A549 treated with AZD2906 at 1 μM for 4 hours (cell line): ENCODE measurements at places on chromosomes 5 and 9. TPM values are rescaled to one million over a fixed set of nuclear protein-coding genes. Genes with fewer than 3 reads are reported as not detected.

Gene IFNA1
- not detected in 5 replicates for total RNA-seq

Gene CDH9
- not detected in 5 replicates for total RNA-seq

Gene CDO1
- not detected in 5 replicates for total RNA-seq

Gene IQGAP2
- total RNA-seq: 1.5 to 2.4 TPM (median 2.0 TPM) in 5 replicates

Gene DIPK1B
- 6.1 to 9.8 TPM (median 9.3 TPM) in 5 replicates for total RNA-seq

Gene SPINK13
- 0.24 to 0.66 TPM (median 0.38 TPM) in 5 replicates for total RNA-seq

Gene ORM2
- not detected in 5 replicates for total RNA-seq

Gene IRX2
- 1.4 to 2.8 TPM (median 2.2 TPM) in 5 replicates for total RNA-seq

Gene IGIP
- total RNA-seq: 0.72 to 1.0 TPM (median 0.89 TPM) in 5 replicates

Gene PCDHGA11
- total RNA-seq: not detected in 5 replicates

Gene SPATA31E1
- total RNA-seq: 0.01 TPM in 1 of 5 replicates, not detected in the others

Gene POU5F2
- total RNA-seq: 0.02 TPM in 1 of 5 replicates, not detected in the others

Gene ANKRD20A1
- 0.82 to 2.4 TPM (median 1.2 TPM) in 5 replicates for total RNA-seq

Gene F2RL1
- total RNA-seq: 224 to 299 TPM (median 233 TPM) in 5 replicates

Gene TEX48
- not detected in 5 replicates for total RNA-seq

Gene OSMR
- 49.1 to 70.1 TPM (median 59.6 TPM) in 5 replicates for total RNA-seq

Gene TXNDC8
- not detected in 5 replicates for total RNA-seq

Gene ANGPTL2
- 0.01 TPM in 1 of 5 replicates, not detected in the others for total RNA-seq

Gene KIAA0825
- total RNA-seq: 0.52 to 0.60 TPM (median 0.53 TPM) in 5 replicates

Gene SELENOP
- 0.15 to 0.58 TPM (median 0.37 TPM) in 5 replicates for total RNA-seq

Gene SPATA31C1
- total RNA-seq: not detected in 5 replicates

Gene FGF10
- total RNA-seq: not detected in 5 replicates

Gene FRRS1L
- total RNA-seq: 0.15 to 0.27 TPM (median 0.27 TPM) in 5 replicates

Gene KIF2A
- 26.8 to 47.0 TPM (median 33.5 TPM) in 5 replicates for total RNA-seq

Gene GALNT12
- total RNA-seq: 3.0 to 4.3 TPM (median 3.5 TPM) in 5 replicates

Gene GADD45G
- 0.11 to 0.76 TPM (median 0.39 TPM) in 5 replicates for total RNA-seq

Gene BARHL1
- total RNA-seq: 0.02 to 0.03 TPM in 2 of 5 replicates, not detected in the others

Gene CCDC183
- 0.19 to 0.38 TPM (median 0.28 TPM) in 5 replicates for total RNA-seq

Gene SPAG8
- 0.34 to 0.52 TPM (median 0.35 TPM) in 5 replicates for total RNA-seq

Gene STK32A
- total RNA-seq: 0.13 to 0.40 TPM (median 0.22 TPM) in 5 replicates

Gene EXD3
- 4.8 to 6.5 TPM (median 5.7 TPM) in 5 replicates for total RNA-seq

Gene DNM1
- 78.9 to 89.5 TPM (median 83.5 TPM) in 5 replicates for total RNA-seq

Gene OBP2B
- not detected in 5 replicates for total RNA-seq

Gene MAT2B
- total RNA-seq: 42.2 to 48.9 TPM (median 46.5 TPM) in 5 replicates

Gene FBP1
- total RNA-seq: not detected in 5 replicates

Gene DNAH5
- 1.5 to 2.5 TPM (median 1.9 TPM) in 5 replicates for total RNA-seq

Gene SLC34A1
- not detected in 5 replicates for total RNA-seq

Gene SPINK7
- total RNA-seq: not detected in 5 replicates

Gene CDKN2A
- total RNA-seq: 0.15 TPM in 1 of 5 replicates, not detected in the others

Gene MCC
- total RNA-seq: 0.14 to 0.27 TPM (median 0.16 TPM) in 5 replicates

Gene GMCL2
- total RNA-seq: not detected in 5 replicates

Gene COL27A1
- total RNA-seq: 7.5 to 10.7 TPM (median 8.2 TPM) in 5 replicates

Gene DRD1
- 0.02 to 0.11 TPM (median 0.05 TPM) in 5 replicates for total RNA-seq

Gene KCTD16
- 0.01 to 0.07 TPM (median 0.03 TPM) in 5 replicates for total RNA-seq

Gene SLC2A6
- total RNA-seq: 17.1 to 21.5 TPM (median 19.5 TPM) in 5 replicates

Gene SLC25A48
- total RNA-seq: 0.11 to 0.41 TPM (median 0.24 TPM) in 5 replicates

Gene TAF1L
- 0.01 TPM in 3 of 5 replicates, not detected in the others for total RNA-seq

Gene G3BP1
- total RNA-seq: 119 to 156 TPM (median 122 TPM) in 5 replicates

Gene APBA1
- total RNA-seq: 0.20 to 0.28 TPM (median 0.20 TPM) in 5 replicates

Gene ERCC8
- 10.9 to 20.4 TPM (median 12.0 TPM) in 5 replicates for total RNA-seq

Gene MAP1B
- total RNA-seq: 30.7 to 55.9 TPM (median 35.1 TPM) in 5 replicates

Gene IFNE
- 0.41 to 1.1 TPM (median 0.72 TPM) in 5 replicates for total RNA-seq

Gene NIM1K
- total RNA-seq: 0.08 to 0.50 TPM (median 0.24 TPM) in 5 replicates

Gene TRIM36
- total RNA-seq: 1.9 to 2.4 TPM (median 2.1 TPM) in 5 replicates

Gene ANKRD18B
- 3.7 to 5.8 TPM (median 4.8 TPM) in 5 replicates for total RNA-seq

Gene PRR16
- 0.05 to 0.10 TPM in 2 of 5 replicates, not detected in the others for total RNA-seq

Gene AFAP1L1
- total RNA-seq: 12.3 to 15.7 TPM (median 15.4 TPM) in 5 replicates

Gene KCNT1
- 0.02 to 0.05 TPM in 2 of 5 replicates, not detected in the others for total RNA-seq

Gene CDHR2
- total RNA-seq: 0.06 to 0.29 TPM (median 0.15 TPM) in 5 replicates
